ENCODE measurements at places on chromosomes 1 and 21.

- no peaks in the 10 kb centered on the region for H3K27me3 ChIP-seq
- H3K36me3 ChIP-seq = peaks cover 35% of the 10 kb centered on the region
- no peak for DNase-seq
- peaks cover 32% of the 10 kb centered on the region for H3K4me1 ChIP-seq
Measured at GRCh38 chr1:52032124-52032784, 1.4 kb downstream of the KTI12 start.

DNA sequence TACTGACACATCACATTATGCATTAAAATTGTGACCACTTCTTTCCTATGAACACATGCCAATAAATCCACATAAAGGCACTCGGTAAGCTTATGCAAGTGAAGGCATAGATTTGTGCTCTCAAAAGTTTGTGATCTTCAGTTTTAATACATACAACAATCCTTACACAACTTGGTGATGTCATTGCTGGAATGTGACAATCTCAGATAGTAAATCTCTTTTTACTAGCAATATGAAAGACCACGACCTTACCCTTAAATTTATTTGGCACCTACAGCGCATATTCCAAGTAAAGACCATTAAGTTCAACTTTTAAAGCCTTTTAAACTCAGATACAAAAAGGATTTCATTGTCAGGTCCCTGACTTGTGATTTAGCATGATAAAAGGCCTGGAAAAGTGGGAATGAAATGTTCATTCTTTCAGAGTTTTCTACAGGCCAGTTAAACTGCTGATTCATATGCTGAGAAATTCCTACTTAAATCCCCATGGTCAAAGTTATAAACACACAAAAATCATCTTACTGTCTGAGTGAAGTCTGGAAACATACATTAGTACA, 157.4 kb downstream of the SIPA1L2 start:
- no peak overlapping the region for H3K4me3 ChIP-seq
- H3K4me1 ChIP-seq = peaks cover 14% of the 10 kb centered on the region
- no peaks in the 10 kb centered on the region for H3K36me3 ChIP-seq
- peaks cover 6% of the 10 kb centered on the region for H3K27me3 ChIP-seq

DNA sequence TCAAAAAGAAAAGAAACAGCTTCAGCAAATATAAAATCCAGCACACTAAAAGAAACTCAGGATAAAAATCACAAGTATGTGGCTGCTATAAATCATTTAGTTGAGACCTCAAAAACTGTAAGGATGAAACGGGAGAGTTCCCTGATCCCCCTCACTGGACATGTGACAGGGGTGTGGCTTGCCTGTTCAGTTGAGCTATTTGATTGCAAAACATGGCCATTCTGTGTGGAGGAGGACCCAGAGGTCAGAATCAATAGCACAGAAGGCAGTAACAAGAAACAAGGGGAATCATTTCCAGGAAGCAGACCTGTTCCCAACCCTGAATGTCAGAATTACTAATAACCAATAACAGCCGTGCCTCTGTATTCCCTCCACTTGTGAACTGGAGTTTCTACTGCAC, 27.9 kb downstream of the RBM11 start:
- no peak overlapping the region for H3K4me3 ChIP-seq
- DNase-seq = no peak
- peaks cover 7% of the 10 kb centered on the region for H3K27me3 ChIP-seq
- H3K4me1 ChIP-seq = no peaks in the 10 kb centered on the region
- no peak overlapping the region for H3K27ac ChIP-seq

DNA sequence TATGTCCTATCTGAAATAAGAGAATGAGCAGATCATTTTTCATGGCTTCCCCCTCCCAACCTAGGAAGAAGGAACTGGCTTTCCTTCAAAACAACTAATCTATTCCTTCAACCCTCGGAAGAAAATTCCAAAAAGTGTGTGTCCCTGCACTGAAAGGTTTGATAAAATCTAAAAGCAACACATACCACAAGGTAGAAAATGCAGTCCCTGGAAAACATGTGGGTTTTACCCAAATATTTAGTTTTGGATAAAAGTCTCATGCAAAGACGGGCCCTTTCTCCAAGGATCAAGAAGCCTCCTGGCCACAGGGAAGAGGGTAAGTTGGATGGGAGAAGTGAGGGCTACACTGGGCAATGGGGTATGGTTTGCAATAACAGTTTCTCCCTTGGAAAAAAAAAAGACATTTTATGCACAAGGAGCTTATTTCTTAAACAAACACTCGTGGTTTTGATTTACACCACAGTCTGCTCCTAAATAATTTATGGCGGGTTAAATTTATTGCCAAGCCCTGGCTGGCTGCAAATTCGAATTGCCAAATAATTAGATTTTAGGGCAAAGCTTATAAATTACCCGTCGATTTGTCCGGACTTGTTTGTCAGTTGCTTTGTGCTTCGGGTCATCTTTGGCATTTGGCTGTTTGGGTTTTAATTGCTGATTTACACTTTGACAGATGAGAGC, 28.9 kb downstream of the ERI3 start:
- H3K27ac ChIP-seq = no peak overlapping the region
- no peaks in the 10 kb centered on the region for H3K27me3 ChIP-seq
- no peak for DNase-seq
- no peak overlapping the region for H3K4me3 ChIP-seq

DNA sequence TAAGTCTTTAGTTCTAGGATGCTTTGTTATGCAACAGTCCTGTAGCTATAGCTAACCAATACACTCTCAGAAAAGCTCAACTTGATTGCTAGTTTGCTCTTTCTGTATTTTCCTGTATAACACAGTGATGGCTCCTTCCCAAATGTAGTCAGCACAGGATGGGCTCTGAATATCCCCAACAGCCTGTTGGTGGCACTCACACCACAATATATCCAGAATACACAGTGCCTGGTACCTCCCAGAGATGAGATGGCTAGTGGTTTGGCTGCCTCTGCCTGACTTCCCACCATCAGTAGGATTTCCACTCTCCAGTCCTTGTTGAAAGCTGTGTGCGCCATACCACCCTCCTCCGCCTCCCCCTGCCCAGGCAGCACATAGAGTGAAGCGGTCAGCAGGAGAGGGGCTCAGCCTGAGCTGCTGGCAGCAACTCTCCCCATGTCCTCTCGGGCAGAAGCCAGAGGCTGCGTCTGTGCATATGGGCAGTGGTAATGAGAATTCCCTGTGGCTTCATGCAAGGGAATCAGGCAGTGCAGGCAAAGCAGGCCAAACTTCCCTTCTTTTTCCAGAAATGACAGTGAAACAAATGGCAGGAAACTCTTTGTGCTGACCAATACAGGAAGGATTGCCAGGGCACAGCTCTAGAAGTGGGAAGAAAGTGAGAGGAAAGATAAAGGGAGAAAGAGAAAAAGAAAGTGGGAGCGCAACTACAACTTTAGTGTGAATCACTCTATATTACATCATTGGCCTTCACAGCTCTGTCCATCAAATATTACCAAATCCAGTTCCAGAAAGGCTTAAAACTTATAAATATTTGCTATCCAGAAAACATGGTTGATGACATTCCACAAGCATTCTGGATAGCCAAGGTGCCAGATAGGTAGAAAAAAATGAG, 49.7 kb downstream of the LMX1A start:
- no peak overlapping the region for H3K4me3 ChIP-seq
- H3K36me3 ChIP-seq = no peaks in the 10 kb centered on the region
- no peak for DNase-seq
- H3K4me1 ChIP-seq = no peaks in the 10 kb centered on the region
- no peak overlapping the region for H3K27ac ChIP-seq

DNA sequence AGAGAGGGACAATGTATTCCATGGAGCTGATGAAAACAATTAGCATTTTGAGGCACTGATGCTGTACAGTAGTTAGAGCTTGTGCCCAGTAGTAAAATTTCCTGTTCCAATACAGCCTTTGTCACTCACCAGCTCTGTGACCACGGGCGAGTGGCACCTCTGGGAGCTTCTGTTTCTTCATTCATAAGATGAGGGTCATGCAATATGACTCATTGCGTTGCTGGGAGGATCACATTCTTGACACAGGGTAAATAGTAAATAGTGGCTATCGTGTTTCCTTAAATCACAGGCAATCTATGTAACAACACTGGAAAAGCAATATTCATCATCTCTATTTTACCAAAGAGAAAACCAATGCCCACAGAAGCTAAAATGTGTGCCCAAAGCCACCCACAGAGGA, 4.5 kb upstream of the LRRC52 start:
- no peak overlapping the region for H3K27ac ChIP-seq
- H3K27me3 ChIP-seq = peaks cover 24% of the 10 kb centered on the region
- DNase-seq = no peak
- H3K4me3 ChIP-seq = no peak overlapping the region
- H3K4me1 ChIP-seq = no peaks in the 10 kb centered on the region

GRCh38 chr1:40847023-40847745, 15.0 kb downstream of the CITED4 start:
- peaks cover 8% of the 10 kb centered on the region for H3K36me3 ChIP-seq
- H3K27ac ChIP-seq = no peak overlapping the region
- H3K4me1 ChIP-seq = peaks cover 35% of the 10 kb centered on the region
- H3K4me3 ChIP-seq = no peak overlapping the region
- DNase-seq = no peak
- peaks cover 4% of the 10 kb centered on the region for H3K27me3 ChIP-seq

- no peak overlapping the region for H3K4me3 ChIP-seq
- peaks cover 21% of the 10 kb centered on the region for H3K27me3 ChIP-seq
- no peaks in the 10 kb centered on the region for H3K36me3 ChIP-seq
- H3K27ac ChIP-seq = no peak overlapping the region
- H3K4me1 ChIP-seq = no peaks in the 10 kb centered on the region
Measured at GRCh38 chr1:214569357-214570004, 18.1 kb upstream of the PTPN14 start.

DNA sequence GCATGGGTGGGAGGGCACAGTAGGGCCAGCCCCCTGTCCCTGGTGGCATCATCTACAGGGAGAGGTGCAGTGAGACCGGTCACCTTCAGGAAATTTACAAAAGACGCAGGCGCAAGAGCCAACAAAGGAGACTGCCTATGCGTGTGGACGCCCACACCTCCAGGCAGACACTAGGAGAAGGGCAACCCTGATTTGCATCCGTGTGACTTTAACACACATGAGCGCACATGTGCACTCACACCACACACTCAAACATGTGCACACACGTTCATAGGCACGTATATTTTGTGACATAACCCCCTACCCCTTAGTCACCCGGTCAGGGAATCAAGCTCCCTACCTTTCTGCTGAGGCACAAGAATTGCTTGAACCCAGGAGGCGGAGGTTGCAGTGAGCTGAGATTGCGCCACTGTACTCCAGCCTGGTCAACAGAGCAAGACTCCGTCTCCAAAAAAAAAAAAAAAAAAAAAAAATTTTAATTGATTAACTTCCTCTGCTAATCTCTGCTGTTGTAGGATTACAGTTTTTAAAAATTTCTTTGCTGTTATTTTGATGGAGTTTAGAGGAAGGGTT, 84.7 kb upstream of the SLC25A33 start:
- DNase-seq = no peak
- H3K4me1 ChIP-seq = no peaks in the 10 kb centered on the region
- H3K36me3 ChIP-seq = no peaks in the 10 kb centered on the region
- H3K27ac ChIP-seq = no peak overlapping the region
- peaks cover 3% of the 10 kb centered on the region for H3K27me3 ChIP-seq

GRCh38 chr1:49229555-49229954, 452.9 kb upstream of the BEND5 start:
- H3K27me3 ChIP-seq = no peaks in the 10 kb centered on the region
- H3K36me3 ChIP-seq = no peaks in the 10 kb centered on the region
- no peak for DNase-seq

- peaks cover 9% of the 10 kb centered on the region for H3K4me1 ChIP-seq
- peaks cover 12% of the 10 kb centered on the region for H3K36me3 ChIP-seq
- no peak overlapping the region for H3K27ac ChIP-seq
- no peak overlapping the region for H3K4me3 ChIP-seq
Measured at GRCh38 chr1:202131956-202132821, 9.5 kb downstream of the GPR37L1 start.

DNA sequence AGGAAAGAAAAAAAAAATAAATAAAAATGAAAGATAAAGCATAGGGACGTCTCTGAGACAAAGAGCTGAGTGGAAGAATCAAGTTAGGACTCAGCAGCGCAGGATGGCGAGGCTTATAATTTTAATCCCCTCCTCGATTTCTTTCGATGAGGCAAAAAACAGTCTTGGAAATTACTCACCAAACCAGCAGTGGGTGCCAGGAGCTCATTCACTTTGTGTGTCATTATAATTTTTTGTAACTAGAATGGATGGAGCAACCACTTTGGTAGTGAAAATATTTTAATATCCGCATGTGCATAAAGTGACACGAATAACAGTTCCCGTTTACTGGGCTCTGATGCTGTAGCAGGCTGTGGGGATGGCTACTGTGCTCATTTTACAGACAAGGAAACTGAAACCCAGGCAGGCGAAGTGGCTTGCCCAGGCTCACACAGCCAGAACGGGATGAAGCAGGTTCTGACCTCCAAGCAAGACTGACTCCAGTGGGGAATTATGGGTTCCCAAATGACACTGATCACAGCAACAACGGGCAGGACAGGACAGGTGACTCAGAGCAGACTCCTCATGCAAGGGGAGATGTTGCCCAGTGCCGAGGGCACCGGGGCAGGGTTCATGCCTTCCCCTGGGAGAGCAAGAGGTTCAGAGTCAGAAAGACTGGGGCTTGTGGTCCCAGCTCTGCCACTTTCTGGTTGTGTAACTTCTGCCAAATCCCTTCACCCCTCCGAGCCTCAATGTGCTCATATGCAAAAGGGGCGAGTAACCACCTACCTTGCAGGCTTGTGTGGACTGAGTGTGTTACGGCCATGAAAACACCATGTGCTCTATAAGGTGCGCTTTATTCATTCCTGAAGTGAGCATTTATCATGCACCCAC, 63.6 kb downstream of the RUNX3 start:
- H3K27me3 ChIP-seq = peaks cover 12% of the 10 kb centered on the region
- peak; percentile 13 for DNase-seq
- H3K36me3 ChIP-seq = no peaks in the 10 kb centered on the region
- peaks cover 11% of the 10 kb centered on the region for H3K4me1 ChIP-seq
- H3K4me3 ChIP-seq = no peak overlapping the region
- no peak overlapping the region for H3K27ac ChIP-seq

- H3K4me3 ChIP-seq = no peak overlapping the region
- peaks cover 6% of the 10 kb centered on the region for H3K4me1 ChIP-seq
- H3K27ac ChIP-seq = no peak overlapping the region
- peaks cover 21% of the 10 kb centered on the region for H3K36me3 ChIP-seq
- no peak for DNase-seq
- no peaks in the 10 kb centered on the region for H3K27me3 ChIP-seq
Measured at GRCh38 chr1:77831976-77832711, 52.7 kb downstream of the MIGA1 start.

DNA sequence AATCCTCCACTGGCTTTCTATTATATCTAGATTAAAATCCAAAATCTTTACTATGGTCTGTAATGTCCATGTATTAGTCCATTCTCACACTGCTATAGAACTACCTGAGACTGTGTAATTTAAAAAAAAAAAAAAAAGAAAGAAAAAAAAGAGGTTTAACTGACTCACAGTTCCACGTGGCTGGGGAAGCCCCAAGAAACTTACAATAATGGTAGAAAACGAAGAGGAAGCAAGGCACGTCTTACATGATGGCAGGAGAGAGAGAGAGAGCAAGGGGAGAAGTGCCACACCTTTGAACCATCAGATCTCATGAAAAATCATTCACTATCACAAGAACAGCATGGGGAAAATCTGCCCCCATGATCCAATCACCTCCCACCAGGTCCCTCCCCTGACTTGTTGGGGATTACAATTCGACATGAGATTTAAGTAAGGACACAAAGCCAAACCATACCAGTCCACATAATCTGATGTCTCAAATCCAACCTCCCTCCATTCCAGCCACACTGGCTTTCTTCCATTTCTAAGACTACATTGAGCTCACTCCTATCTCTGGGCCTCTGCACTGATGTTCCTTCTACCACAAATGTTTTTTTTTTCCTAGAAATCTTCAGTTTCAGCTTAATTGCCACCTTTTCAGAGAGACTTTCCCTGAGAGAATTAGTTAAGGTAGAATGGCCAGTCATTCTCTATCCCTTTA, 92.4 kb downstream of the EIF4G3 start:
- H3K27me3 ChIP-seq = no peaks in the 10 kb centered on the region
- H3K27ac ChIP-seq = no peak overlapping the region
- H3K4me1 ChIP-seq = peaks cover 4% of the 10 kb centered on the region
